Right lobe of liver (tissue), 6 donors: ENCODE measurements at places on chromosomes 3 and 15. TPM values are rescaled to one million over a fixed set of nuclear protein-coding genes. Genes with fewer than 3 reads are reported as not detected.

GRCh38 chr3:129230311-129231019, 18.9 kb upstream of the COPG1 start:
- DNase-seq, result no peak

DNA sequence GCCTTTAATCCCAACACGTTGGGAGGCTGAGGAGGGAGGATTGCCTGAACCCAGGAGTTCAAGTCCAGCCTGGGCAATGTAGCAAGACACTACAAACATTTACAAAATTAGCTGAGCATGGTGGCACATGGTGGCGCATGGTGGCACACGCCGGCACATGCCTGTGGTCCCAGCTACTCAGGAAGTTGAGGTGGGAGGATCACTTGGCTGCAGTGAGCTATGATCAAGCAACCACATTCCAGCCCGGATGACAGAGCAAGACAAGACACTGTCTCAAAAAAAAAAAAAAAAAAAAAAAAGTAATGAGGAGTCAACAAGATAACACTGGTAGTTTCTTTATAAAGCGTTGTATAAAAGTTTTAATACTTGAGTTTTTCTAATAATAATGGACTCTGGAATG, 10.1 kb downstream of the FEZF2 start:
- no peak for DNase-seq

GRCh38 chr15:35722501-35722900, 176.5 kb upstream of the DPH6 start:
- no peak for DNase-seq

DNA sequence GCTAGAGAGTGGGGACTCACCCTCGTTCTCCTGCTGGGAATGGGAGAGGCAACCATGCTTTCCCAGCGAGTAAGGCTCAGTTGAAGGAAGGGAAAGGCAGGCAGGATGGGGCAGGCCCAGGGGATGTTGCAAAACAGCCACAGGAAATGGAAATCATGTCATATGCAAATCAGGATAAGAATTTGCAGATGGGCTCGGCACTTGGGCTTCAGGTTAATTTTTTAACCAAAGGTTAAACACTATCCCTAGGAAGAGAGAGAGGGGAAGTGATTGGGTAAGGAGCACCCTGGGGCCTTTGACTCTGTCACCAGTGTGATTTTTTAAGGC, 14.6 kb upstream of the PLA2G4E start:
- DNase-seq, result no peak

GRCh38 chr3:853489-853888, 239.3 kb upstream of the CNTN6 start:
- no peak for DNase-seq

GRCh38 chr3:38343797-38344594, 2.6 kb upstream of the XYLB start:
- no peak for DNase-seq

GRCh38 chr15:57611938-57612337, 20.2 kb downstream of the MYZAP start:
- peak; percentile 47 for DNase-seq

DNA sequence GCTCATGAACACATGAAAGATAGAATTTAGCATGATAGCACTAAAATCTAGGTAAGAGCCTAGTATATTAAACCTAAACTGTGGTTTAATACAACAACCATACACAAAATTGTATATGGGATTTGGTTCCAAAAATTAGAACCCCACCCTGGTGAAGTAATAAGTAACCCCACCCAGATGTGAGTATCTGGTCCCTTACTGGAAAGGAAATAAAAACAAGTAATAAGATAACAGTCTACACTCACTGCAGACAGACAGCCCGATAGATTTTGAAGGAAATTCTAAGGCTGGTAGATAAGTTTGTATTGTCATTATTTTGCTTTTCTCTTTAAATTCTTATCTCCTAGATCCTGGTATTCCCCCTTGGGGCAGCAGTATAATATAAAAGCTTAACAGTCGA, 184.9 kb downstream of the ZBTB20 start:
- DNase-seq, result no peak

GRCh38 chr3:33732394-33732793, 14.3 kb upstream of the CLASP2 start:
- DNase-seq, result no peak

GRCh38 chr15:25802285-25802830, 60.8 kb downstream of the ATP10A start:
- DNase-seq, result no peak

DNA sequence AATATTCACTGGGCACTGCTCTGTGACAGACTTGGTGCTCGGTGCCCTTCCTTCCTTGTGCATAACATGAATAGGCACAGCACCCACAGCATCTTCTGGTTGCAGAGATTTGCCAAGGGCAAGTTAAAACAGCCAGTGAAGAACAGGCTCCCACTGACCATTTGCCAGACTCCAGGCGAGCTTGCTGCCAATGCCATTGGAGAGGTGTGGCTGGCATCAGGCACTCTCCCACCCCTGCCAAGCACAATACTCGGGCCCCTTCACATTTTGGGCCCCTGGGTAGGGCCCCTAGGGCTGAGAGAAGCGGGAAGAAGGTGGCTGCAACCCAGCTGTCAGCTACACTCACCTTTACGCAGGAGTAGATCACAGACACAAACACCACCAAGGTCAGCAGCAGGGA, 112.1 kb downstream of the SEC22A start:
- DNase-seq, result no peak

DNA sequence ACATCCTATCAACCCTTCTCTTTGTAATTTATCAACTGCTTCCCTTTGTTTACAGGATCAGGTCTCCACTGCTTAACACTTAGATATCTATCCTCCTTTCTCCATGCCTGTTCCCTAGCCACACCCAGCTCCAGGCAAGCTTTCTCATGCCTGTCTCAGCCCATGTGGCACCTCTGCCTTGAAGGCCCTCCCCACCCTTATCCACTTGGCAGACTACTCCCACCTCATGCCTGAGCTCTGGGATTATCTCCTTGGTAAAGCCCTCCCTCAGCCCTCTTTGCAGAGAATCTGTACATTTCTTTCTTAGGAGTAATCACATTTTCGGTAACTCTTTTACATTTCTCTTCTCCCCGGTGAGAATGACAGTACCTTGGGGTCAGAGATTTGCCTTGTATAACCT, 96.0 kb downstream of the ATP1B3 start:
- no peak for DNase-seq

DNA sequence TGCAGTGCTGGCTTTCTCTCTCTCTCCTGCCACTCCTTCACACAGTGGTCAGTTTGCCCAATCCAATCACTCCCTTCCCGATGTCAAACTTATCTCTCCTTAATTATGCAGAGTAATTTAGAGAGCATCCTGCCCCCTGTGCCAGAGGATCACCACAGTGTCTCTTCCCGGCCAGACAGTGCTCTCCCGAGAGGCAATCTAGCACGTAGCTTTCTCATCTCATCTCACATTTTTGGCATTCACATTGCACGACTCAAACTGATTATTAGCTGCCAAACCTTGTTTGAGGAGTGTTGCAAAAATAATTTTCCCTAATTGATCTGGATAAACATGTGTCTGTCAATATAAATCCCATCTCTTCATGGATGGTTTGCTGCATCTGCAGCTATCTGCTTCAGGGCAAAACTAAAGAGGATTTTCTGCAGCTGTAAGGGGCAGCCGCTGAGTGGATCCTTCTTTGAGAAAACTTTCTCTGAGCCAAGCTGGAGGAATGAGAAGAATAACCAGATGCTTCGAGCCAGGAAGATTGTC, 37.8 kb downstream of the SSUH2 start:
- DNase-seq, result no peak

DNA sequence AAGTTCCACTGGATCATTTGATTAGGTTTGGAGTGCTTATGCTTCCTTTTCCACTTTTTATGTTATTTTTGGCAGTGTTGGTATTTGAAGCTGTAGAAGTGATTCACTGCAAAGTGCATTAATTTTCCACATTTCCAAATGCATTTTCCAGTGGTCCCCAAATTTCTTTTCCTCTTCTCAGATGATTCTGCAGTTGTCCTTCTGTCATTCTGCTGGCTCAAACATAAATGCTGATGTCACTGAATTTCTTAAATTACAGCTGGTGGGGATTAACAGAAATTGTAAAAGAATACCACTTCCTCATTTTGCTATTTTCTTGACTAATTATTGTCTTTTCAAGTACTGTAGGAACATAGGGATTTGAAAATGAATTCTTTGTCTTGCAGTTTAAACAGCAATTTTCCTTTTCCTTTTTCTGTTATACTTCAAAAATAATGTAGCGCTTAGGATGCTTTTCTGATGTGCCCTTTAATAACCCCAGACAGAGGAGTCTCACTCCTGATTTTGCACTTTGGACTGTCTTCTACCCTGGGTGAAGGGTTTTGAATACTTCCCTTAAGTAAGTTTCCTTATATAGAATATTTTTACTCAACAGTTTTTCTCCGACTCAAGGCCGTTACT, 25.0 kb downstream of the MITF start:
- DNase-seq, result no peak

- no peak for DNase-seq
Measured at GRCh38 chr3:181567311-181568075, 144.2 kb upstream of the SOX2 start.

DNA sequence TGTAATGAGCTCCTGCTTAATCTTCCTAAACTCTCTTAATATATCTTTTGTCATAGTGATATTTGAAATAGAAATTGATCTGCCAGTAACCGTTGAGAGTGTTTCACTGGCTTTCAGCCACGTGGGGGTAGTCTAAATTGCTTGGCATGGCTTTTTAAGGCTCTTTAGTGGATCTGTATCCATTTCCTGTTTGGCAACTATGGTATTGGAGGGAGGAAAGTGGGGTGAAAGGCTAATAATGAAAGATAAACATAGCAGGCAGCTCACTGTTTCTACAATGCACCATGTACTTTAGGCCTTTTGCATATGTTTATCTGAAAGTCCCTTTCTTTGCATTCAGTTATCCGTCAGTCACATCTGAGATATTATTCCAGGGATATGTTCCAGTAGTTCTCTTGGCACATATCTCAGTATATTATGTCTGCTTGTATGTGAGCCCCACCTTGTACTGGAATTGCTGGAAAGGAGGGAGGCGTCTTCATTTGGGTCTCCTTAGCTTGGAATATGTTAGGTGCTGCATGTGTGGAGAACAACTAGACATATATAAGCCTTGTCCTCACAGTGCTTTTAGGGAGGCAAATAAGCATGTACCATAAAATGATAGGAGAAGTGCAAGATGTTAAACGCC, 10.8 kb downstream of the TOPAZ1 start:
- no peak for DNase-seq

DNA sequence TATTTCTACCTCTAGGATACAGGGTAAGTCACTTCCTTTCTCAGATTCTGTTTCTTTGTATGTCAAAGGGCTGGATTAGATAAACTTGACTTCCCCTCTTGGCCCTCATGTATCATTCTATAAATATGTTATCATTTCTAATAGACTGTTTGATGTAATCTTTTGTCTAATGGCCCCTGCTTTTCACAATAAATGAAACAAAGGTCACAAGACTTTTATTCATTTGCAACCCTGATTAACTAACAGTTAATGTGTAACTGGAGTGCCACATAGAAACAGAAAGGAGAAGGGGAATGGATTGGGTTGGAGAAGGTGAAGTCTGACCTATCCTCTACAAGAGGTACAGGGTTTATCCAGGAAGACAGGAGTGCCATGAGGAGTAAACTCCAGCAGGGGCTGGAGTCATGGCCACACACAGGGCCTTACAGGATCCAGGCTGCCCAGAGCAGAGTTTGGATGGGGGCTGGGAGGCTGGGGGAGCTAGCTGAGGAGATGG, 8.0 kb upstream of the B3GNT5 start:
- no peak for DNase-seq

DNA sequence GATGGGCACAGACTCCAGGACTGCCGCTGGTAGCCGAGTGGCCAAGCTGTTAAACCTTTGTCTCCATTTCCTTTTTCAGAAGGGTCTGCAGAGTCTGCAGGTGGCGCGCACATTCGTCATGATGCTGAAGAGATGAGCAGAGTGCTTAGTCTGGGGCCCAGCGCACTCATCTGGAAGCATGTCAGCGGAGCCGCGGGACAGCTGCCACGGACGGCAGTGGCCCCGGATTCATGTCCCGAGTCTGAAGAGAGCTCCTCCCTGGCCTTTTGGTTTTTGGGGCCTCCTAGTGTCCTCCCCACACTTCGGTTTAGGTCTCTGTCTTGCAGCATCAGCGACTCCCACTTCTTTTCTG, 42.6 kb downstream of the KLHL25 start:
- no peak for DNase-seq

DNA sequence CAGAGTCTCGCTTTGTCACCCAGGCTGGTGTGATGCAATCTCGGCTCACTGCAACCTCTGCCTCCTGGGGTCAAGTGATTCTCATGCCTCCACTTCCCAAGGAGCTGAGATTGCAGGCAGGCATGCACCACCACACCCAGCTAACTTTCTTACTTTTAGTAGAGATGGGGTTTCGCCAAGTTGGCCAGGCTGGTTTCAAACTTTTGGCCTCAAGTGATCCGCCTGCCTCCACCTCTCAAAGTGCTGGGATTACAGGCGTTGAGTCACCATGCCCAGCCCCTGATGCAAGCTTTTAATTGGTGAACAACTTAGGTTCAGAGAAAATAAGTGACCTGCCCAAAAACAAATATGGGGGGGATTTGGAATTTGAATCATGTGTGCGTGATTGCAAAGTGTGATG, 246.2 kb downstream of the LRTM1 start:
- no peak for DNase-seq

DNA sequence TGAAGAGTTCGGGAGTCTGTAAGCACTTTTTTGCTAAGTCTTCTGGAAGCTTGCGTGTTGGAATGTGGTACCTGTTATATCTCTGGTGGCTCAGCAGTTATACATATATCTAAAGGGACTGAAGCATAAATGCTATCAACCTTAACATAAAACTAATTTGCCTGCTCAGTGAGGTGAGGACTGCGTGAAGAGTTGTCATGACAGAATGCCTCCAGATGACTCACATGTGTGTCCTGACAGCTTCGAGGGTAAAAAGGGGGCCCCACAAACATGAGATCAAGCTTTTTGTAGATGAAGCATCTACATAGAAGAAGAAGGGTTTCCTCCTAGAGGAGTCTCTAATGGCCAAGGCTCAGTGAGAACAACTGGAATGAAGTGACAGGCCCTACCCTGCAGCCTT, 88.8 kb upstream of the C3orf80 start:
- DNase-seq, result no peak

- DNase-seq, result no peak
Measured at GRCh38 chr3:45647148-45647619, 42.0 kb upstream of the SACM1L start.

- DNase-seq, result peak; percentile 36
Measured at GRCh38 chr3:129413687-129414506, 14.5 kb downstream of the EFCAB12 start.

DNA sequence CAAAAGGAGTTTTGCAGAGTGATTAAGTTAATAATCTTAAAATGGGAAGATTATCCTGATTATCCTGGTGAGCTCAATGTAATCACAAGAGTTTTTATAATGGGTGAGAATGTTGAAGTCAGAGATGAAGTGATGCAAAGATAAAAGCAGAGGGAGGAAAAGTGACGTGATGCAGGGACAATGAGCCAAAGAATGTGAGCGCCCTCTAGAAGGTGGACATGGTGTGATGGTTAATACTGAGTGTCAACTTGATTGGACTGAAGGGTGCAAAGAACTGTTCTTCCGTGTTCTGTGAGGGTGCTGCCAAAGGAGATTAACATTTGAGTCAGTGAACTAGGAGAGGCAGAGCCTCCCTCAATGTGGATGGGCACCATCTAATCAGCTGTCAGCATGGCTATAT, 569.6 kb upstream of the AGTR1 start:
- no peak for DNase-seq

Gene B3GNT5
- 0.27 TPM for total RNA-seq

Gene LEKR1
- 0.66 TPM for total RNA-seq

Gene AADACL2
- not detected for total RNA-seq

Gene ADPRH
- total RNA-seq, result 2.5 TPM

Gene KNG1
- total RNA-seq, result 1,537 TPM

Gene CSPG5
- total RNA-seq, result 0.25 TPM

Gene MAPKAPK3
- total RNA-seq, result 17.0 TPM

Gene EDC3
- 16.2 TPM for total RNA-seq

Gene KCNMB3
- total RNA-seq, result 1.9 TPM

Gene FBXO40
- not detected for total RNA-seq

Gene SNURF
- total RNA-seq, result 2.6 TPM
